ENCODE measurements at places on chromosomes 7 and 10.

DNA sequence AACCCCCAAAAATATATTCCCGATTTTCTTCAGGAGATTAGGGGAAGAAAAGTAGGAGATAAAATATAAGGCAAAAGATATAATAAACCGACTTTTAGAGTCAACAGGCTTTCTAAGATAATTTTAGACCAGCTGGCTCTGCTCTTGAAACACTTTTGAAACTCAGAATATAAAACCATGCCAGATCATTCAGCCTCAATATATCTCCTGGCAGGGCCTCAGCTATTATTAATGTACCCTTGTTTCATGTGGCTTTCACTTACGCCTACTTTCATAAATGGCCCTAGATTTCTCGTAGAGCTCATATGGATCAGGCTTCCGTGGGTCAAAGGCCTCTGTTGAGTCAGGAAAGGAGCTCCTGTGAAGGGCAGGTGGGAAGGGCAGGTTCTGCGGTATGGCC, 396.0 kb downstream of the PHTF2 start:
- DNase-seq = no peak

DNA sequence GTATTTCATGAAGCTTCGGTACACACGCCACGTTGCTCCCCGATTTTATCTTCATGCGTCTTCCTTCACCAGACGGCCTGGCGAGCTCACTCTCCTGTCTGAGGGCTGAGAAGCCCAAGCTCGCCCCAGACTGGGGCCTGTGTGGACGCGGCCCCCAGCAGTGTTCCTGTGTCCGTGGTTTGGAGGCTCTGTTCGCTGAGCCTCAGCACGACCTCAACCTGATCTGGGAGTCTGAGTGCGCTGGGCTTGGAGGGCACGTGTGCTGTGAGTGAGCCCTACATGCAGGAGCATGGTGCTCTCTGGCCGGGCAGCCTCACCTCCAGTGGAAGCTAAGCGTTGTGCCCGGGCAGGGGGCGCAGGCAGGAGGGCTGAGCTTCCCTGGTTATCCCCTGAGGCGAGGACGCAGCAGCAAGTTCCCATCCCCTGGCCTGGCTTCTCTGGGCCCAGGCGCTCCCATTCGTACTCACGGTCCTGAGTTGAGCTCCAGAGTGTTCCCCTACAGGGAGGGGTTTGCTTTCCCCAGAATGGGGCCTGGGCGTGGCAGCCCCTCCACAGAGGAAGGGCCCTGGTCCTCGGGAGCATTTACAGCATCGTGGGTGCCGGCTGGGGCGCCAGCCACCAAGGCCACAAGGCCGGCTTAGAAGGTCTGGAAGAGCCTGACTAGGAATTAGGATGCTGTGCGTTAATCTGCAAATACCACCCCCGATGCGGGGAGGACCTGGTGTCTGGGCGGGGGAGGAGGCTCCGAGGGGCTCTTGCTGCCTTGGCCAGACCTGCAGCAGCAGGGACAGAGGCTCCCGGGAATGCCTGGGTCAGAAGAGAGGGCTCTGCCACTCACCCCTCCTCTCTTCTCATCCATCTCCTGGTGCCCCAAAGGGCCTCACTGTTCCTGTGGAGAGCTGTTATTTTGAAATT, 400.6 kb downstream of the DNAJB6 start:
- DNase-seq = no peak

DNA sequence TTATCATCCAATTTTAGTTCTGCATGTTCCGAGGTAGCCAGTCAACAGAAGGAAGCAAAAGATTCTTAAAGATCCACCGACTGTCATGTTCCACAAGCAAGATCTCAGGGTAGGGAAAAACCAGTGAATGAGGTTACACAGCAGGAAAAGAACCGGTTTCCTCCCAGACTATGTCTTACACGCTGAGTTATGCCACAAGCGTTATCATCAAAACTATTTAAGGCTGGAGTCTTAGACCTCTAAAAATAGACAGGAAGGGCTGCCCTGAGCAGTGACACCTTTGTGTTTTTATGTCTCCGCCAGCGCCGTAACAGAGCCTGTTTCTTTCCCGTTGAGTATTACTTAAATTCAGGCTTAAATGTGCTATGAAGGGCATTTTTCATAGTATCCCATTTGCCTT, 48.3 kb downstream of the PROSER2 start:
- no peak for DNase-seq

GRCh38 chr10:131881104-131881880, 19.5 kb upstream of the PPP2R2D start:
- no peak for DNase-seq

GRCh38 chr7:109956916-109957315, 1134.0 kb upstream of the LRRN3 start:
- no peak for DNase-seq
